Breast epithelium (tissue), 4 donors: ENCODE measurements at places on chromosomes 6 and 20. TPM values are rescaled to one million over a fixed set of nuclear protein-coding genes. Genes with fewer than 3 reads are reported as not detected.

DNA sequence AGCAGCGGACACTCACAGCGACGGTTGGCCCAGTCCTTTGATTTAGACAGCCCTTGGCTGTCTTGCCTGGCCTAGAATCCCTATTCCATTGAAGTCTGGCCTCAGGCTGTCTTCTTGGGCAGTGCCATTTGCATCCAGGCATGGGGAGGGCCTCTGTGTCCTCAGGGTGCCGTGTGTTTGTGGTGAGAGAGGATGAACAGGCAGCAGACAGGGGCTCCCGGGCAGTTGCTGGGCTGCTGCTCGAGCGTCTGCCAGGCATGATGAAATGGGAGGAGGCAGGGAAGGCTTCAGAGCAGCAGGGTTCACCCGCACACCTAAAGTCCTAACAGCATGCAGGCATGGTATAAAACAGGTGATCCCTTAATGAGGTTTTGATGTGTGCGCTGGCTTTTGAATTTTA lies 126.9 kb downstream of the SOBP start:
- no peak overlapping the region for H3K4me3 ChIP-seq
- peaks cover 5% of the 10 kb centered on the region for H3K4me1 ChIP-seq
- no peaks in the 10 kb centered on the region for H3K36me3 ChIP-seq

The HLA-F gene
- total RNA-seq: 93.7 TPM

The TRIM10 gene
- total RNA-seq: not detected

- no peak overlapping the region for H3K27ac ChIP-seq
- DNase-seq: no peak
- no peak overlapping the region for H3K4me3 ChIP-seq
- H3K36me3 ChIP-seq: no peaks in the 10 kb centered on the region
- no peaks in the 10 kb centered on the region for H3K4me1 ChIP-seq
- no peaks in the 10 kb centered on the region for H3K27me3 ChIP-seq
Measured at GRCh38 chr6:142331601-142332000, 29.8 kb downstream of the ADGRG6 start.

The TGM2 gene
- 44.9 TPM for total RNA-seq

DNA sequence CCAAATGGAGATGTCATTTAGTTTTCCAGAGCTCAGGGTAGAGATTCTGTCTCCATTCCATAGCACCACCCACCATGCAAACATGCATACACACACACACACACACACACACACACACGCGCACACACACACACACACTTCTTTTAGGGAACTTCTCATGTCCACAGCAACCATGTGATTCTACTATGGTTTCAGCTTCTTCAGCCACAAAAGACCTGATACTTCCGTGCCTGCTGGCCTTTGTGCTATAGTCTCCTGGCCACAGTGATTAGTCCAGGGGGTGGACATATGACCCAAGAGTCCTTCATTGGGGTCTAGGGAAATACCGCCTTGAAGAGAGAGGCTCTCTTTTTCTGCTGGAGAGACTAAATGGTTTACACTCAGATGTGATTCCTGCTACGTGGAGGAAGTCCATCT lies 53.5 kb downstream of the CARMIL1 start:
- no peaks in the 10 kb centered on the region for H3K4me1 ChIP-seq
- no peak for DNase-seq
- no peaks in the 10 kb centered on the region for H3K27me3 ChIP-seq
- H3K4me3 ChIP-seq: no peak overlapping the region

DNA sequence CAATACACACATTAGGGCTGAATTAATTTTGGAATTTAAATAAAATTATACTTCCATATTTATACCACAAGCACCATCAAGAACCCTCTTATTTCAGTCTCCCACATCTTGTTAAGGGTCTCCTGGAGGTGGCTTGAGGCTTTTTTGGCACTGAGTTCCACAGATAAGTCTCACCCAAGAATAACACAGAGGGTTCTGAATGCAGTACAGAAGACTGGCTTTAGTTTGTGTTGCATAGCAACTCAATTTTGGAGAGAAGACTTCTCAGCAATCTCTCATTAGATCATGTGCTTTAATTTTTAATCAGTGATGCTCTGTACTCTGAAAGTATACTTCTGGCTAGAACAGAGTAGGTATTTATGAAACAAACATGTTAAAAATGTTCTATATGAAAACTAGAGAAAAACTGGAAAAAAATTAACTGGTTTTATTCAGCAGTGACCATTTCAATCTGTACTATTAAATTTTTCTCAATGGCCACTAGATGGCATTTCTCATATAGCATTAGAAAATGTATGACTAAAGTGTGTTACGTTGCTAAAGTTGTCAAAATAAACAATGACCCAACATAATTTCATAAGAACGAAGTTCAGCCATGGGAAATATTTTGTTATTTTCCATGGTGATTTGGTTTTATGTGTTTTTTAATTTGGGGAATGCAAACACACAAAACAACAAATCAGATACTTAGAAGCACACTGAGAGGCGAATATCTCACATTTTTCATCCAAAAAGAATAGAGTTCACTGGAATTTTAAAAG lies 32.7 kb upstream of the MAP7 start:
- H3K27ac ChIP-seq: peak overlapping the region; percentile 75
- H3K4me3 ChIP-seq: no peak overlapping the region
- H3K27me3 ChIP-seq: no peaks in the 10 kb centered on the region

DNA sequence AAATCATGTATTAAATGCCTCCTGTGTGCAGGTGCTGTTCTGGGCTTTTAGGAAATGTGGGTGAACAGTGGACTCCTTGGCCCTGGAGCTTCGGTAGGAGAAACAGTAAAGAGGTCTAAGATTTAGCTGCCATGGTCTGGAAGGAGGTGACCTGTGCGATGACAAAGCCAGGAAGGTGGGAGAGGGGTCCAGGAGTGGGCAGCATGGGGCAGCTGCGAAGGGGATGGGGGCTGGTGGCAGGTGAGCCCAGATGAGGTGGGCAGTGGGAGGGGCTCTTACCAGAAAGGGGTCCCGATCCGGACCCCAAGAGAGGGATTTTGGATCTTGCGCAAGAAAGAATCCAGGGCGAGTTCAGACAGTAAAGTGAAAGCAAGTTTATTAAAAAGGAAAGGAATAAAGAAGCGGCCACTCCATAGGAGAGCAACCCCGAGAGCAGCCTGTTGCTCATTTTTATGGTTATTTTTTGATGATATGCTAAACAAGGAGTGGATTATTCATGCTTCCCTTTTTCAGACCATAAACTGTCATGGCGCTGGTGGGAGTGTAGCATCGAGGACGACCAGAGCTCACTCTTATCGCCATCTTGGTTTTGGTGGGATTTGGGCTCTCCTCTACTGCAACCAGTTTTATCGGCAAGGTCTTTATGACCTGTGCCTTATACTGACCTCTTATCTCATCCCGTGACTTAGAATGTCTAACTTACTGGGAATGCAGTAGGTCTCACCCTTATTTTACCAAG lies 38.7 kb downstream of the PRR18 start:
- H3K36me3 ChIP-seq: no peaks in the 10 kb centered on the region
- no peaks in the 10 kb centered on the region for H3K4me1 ChIP-seq
- H3K27me3 ChIP-seq: peaks cover 23% of the 10 kb centered on the region
- no peak overlapping the region for H3K27ac ChIP-seq

- no peak overlapping the region for H3K27ac ChIP-seq
- no peak for DNase-seq
- H3K36me3 ChIP-seq: no peaks in the 10 kb centered on the region
- H3K4me1 ChIP-seq: no peaks in the 10 kb centered on the region
- no peaks in the 10 kb centered on the region for H3K27me3 ChIP-seq
Measured at GRCh38 chr20:8783734-8784133, 285.2 kb upstream of the PLCB4 start.

GRCh38 chr6:166959911-166960608 lies 3.7 kb upstream of the RNASET2 start:
- DNase-seq: no peak
- H3K27ac ChIP-seq: no peak overlapping the region
- peaks cover 6% of the 10 kb centered on the region for H3K4me1 ChIP-seq
- H3K27me3 ChIP-seq: no peaks in the 10 kb centered on the region
- no peaks in the 10 kb centered on the region for H3K36me3 ChIP-seq
- no peak overlapping the region for H3K4me3 ChIP-seq

The TEAD3 gene
- total RNA-seq: 5.6 TPM

DNA sequence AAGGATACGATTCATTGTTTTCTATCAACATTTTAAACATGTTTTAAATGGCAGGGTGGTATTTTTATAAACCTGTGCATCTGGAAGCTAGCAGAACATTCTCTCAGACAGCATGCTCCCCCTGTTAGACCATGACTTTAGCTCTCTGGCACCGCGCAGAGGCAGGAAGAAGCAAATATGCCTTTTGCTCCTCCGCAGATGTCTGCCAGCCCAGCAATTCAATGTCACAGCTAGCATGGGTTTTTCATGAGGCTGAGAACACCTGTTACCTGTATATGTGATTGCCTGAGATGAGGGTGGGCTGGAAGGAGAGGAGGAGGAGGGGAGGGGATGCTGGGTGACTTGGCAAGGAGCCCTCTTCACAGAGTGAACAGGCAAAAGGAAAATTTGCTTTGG lies 6.7 kb downstream of the MTCH1 start:
- H3K4me1 ChIP-seq: peaks cover 3% of the 10 kb centered on the region
- peak overlapping the region; percentile 13 for H3K27ac ChIP-seq
- no peaks in the 10 kb centered on the region for H3K27me3 ChIP-seq
- DNase-seq: no peak
- no peaks in the 10 kb centered on the region for H3K36me3 ChIP-seq

The KCNK16 gene
- total RNA-seq: not detected

GRCh38 chr20:61926796-61927192 lies 138.9 kb downstream of the TAF4 start:
- no peak overlapping the region for H3K27ac ChIP-seq
- no peaks in the 10 kb centered on the region for H3K4me1 ChIP-seq
- H3K36me3 ChIP-seq: no peaks in the 10 kb centered on the region
- no peak overlapping the region for H3K4me3 ChIP-seq
- no peak for DNase-seq
- H3K27me3 ChIP-seq: peaks cover 22% of the 10 kb centered on the region

DNA sequence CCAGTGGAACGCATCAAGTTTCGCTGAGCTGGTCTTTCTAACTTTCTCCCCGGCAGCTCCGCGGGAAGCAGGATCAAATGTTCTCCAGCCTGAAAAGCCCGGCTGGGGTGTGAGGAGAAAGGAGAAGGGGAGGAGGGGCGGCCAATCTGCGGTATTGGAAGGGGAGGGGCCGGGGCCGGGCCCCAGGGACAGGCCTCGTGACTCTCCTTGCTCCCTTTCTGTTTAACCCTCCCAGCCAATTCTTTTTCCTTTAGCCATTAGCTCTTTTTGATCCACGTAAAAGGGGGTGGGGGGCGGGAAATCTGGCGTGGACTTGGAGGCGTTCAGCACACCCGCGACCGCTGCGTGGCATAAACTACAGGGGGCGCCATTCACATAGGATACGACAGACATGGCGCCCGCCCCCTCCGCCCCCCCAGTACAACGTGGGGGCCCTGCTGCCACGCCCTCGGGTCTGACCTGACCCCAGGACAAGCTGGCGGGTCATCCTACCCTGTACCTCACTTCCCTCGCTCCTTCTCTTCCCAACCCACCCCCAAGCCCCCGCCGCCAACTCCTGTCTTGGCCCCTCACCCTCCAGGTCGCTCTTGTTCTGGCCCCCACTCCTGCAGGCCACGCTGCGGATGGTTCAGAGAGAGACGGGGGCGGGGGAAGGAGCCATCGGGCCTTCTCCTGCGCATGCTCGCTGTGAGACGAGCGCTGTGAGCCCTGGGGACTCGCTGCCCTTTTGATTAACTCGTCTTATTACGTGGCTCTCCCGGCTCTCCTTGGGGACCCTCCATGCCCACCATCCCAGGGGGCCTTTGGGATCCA lies 7.8 kb upstream of the MDGA1 start:
- no peaks in the 10 kb centered on the region for H3K4me1 ChIP-seq
- no peaks in the 10 kb centered on the region for H3K27me3 ChIP-seq
- H3K36me3 ChIP-seq: no peaks in the 10 kb centered on the region
- H3K27ac ChIP-seq: peak overlapping the region; percentile 84
- peak overlapping the region; percentile 45 for H3K4me3 ChIP-seq
- peak; percentile 55 for DNase-seq

The PPP1R14C gene
- total RNA-seq: 3.3 TPM

- no peak overlapping the region for H3K4me3 ChIP-seq
- no peak overlapping the region for H3K27ac ChIP-seq
- DNase-seq: no peak
- no peaks in the 10 kb centered on the region for H3K27me3 ChIP-seq
Measured at GRCh38 chr6:63804381-63804956, 168.9 kb downstream of the PHF3 start.

The LEMD2 gene
- total RNA-seq: 59.0 TPM

DNA sequence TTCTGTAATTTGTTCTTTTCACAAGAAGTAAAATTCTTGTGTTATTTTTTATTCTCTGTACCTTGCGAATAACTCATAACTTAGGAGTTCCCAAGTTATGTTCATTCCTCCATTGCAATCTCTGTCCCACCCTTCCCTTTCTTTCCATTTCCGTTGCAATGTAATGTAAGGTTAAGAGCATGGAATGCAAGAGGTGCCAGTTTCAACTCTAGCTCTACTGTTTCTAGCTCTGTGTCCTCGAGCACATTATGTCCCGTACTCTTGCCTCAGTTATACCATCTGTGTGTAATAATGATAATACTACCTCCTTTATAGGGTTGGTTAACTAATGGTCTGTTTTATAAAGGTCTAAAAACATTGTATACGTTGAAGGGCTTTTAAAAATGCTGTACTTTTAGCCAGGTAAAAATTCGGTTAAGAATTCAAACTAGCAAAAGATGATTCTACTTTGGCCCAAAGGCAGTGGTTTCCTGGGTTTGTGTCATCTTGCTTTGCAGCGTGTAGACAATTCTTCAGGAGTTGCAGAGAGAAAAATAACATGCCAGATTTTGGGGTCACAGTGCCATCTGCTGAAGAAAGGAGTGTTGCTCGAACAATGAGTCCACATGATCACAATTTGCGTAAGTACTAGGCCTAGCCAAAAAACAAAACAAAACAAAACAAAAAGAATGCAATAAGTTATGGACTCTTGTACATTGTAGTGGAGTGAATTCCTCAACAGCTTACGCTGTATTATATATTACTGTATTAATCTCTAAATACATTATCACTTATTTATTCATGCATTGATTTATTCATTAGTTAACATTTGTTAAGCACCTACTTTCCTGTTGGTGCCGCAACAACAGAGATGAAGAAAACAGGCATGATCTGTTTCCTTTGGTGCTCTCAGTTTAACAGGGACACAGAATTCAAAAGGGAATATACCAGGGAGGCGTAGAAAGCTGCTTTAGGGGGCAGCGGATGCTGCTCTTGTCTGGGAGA lies 10.0 kb upstream of the PFDN4 start:
- H3K27me3 ChIP-seq: no peaks in the 10 kb centered on the region
- no peak overlapping the region for H3K4me3 ChIP-seq
- H3K27ac ChIP-seq: no peak overlapping the region
- no peaks in the 10 kb centered on the region for H3K4me1 ChIP-seq
- H3K36me3 ChIP-seq: no peaks in the 10 kb centered on the region
- no peak for DNase-seq

DNA sequence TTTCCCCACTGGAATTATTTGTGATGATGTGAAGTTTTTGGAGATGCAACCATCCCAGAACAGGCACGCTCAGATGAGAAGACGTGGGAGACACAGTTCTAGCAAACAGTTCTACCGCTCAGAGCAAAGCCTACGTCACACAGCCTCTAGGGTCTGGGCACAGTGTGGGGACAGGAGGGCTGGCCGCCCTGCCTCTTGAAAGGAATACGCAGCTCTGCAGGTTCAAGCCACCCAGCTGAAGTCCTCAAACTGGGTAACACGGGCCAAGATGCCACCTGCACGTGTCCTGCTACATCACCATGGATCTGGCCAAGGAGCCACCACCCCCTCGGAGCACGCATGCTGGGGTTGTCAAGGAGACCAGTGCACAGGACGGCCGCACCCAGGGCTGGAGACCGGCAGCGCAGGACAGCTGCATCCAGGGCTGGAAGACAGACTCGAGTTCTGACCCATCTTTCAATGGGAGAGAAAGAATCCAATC lies 75.0 kb downstream of the NOL4L start:
- DNase-seq: no peak
- no peaks in the 10 kb centered on the region for H3K36me3 ChIP-seq
- H3K27ac ChIP-seq: peak overlapping the region; percentile 54
- no peak overlapping the region for H3K4me3 ChIP-seq
- peaks cover 8% of the 10 kb centered on the region for H3K4me1 ChIP-seq
